ENCODE measurements at places on chromosomes 5 and 9.

- DNase-seq: no peak
Measured at GRCh38 chr9:36174271-36174670, 5.1 kb downstream of the CCIN start.

- peak; percentile 41 for DNase-seq
Measured at GRCh38 chr9:36980148-36980974, 53.7 kb downstream of the PAX5 start.

GRCh38 chr9:130474106-130474505 lies 29.3 kb downstream of the ASS1 start:
- peak; percentile 71 for DNase-seq

- DNase-seq: peak; percentile 17
Measured at GRCh38 chr5:149310947-149311658, 34.2 kb upstream of the GRPEL2 start.

GRCh38 chr5:79109527-79110492 lies 1.8 kb upstream of the BHMT start:
- DNase-seq: no peak

- DNase-seq: no peak
Measured at GRCh38 chr9:119304555-119304954, 64.7 kb downstream of the BRINP1 start.

- no peak for DNase-seq
Measured at GRCh38 chr9:96027251-96028131, 152.0 kb downstream of the ERCC6L2 start.

- no peak for DNase-seq
Measured at GRCh38 chr5:132823481-132824050, 6.9 kb downstream of the SHROOM1 start.

DNA sequence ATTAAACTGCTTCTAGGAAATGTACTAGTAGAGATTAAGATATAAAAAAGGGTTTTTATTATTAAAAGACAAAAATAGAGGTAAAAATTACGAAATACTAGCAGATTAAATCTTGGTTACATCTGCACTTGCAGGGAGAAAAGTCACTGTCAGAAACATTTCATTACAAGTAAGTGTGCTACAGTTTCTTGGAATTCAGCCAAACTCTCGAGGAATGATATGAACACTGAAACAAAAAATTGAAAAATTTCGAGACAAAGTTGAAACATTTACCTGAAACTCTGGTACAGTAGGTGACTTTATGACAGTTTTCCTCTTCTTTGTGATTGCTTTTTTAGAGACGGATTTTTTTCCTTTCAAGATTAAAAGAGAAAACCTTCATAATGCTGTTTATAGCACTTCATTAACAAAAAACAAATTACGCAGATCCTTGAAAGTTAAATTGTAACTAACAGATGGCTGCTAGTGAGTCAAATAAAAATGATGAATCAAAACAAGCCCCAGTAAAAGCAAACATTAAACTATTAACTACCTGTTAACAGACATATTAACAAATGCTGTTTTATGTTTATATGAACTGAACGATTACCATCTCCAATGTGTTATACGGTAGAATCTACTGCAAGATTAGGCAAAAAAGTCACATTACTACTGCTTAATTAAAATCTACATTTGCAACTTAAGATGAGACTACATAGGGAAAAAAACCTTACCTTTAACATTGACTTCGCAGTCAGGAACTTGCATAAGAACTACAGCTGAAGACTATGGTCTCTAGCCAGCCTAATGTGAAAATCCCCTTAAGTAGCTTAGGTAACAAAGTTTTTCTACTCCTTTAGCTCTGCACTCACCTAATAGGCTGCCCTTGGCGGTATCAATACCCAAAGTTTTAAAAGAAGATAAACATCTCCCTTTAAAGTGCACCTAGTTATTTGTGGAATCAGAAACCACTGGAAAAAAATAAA lies 61.4 kb downstream of the RANBP6 start:
- no peak for DNase-seq

GRCh38 chr5:90055831-90056328 lies 353.7 kb downstream of the CETN3 start:
- no peak for DNase-seq

- peak; percentile 93 for DNase-seq
Measured at GRCh38 chr5:10595672-10596309, 31.9 kb downstream of the ANKRD33B start.

DNA sequence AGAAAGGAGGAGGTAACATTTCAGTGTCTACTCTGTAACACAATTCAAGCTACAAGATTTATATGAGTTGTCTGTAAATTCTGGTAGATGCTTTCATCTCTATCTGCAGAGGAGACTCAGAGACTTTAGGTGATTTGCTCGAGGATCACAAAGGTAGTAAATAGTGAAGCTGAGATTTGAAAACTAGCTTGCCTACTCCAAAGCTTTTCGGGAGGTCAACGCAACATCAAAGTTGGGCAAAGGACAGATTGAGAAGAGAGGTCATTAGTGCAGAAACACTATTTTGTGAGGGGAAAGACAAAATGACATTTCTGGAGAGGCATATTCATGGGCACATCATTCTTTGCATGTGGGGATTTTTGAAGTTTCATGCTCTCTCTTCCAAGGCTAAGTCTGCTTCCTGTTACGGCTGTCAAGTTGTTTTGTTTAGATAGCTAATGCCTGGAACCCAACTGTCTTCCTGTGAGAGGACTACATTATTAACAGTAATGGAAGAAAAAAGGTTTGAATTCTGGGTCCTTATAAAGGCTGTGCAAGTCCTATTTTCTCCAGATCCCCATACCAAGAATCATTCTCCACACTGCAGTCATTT lies 413.5 kb upstream of the ZNF462 start:
- DNase-seq: no peak

- DNase-seq: peak; percentile 68
Measured at GRCh38 chr5:168578538-168579487, at the start of gene PANK3. Gene PANK3, minus strand, starts transcription at chr5:168579368. Its CDS starts 85 bp downstream, at chr5:168579283.

DNA sequence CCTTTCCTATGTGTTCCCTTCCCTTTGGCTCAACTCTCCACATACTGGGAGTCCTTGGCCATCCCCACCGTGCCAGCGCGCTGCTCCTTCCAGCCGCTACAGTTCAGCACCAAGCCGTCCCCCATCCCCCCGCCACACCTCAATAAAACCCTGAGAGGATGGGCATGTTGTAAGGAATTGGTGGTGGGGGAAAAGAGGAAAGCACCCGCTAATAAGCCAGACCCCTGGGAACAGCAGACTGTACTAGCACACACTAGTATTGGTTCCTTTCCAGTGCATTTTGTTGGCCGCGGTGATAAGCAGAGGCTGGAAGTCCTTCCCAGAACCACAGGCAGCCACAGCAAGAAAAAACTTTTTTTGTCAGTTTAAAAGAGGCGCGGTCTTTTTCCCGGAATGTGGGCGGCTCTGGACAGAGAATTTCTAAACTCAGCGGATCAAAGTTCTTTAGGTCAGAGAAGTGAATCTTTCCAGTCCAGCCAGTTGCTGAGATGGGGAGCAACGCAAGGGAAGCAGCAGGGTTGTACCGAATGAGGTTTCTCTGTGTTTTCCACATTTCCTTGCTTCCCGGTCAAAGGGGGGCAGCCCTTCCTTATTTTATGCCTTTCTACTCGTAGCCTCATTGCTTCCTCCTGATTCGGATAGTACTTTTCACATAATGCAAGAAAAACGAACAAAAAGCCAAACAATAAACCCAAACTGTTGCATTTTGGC lies 2.1 kb downstream of the CHSY3 start:
- DNase-seq: peak; percentile 11

DNA sequence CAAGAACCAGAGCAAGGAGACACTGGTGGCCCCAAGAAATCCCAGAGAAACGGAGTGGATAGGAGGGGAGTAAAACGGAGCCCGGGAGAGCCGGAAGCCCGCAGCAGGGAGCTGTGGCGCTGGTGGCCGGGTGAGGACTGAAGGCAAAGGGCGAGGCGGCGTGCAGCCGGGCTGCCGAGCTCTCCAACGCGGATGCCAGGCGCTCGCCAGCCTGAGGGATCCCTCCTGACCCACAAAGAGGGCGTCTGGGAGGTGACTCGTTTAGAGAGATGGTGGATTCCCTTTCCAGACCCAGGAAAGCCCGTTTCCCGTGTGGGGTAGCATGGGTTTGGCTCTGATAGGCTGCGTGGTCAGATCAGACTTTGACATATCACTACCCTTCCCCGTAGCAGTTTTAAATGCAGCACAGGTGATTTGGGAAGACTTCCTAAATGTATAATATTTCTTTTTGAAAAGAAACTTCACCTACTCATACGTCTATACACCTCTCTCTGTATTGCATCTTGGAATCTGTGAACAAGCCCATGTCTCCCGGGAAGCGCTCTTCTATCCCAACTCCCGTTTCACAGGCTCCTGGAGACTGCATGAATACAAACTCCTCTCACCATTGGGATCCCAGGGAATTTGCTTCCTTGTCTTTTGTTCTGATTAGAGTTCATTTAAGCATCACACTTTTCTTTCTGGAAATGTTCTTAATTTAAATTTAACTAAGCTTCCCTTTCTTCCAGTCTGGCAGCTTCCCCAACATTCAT lies 158.1 kb downstream of the C9orf152 start:
- DNase-seq: peak; percentile 35

GRCh38 chr5:170265522-170265921 lies 32.1 kb downstream of the LCP2 start:
- no peak for DNase-seq

- DNase-seq: no peak
Measured at GRCh38 chr5:172886974-172887501, 53.0 kb downstream of the ERGIC1 start.

DNA sequence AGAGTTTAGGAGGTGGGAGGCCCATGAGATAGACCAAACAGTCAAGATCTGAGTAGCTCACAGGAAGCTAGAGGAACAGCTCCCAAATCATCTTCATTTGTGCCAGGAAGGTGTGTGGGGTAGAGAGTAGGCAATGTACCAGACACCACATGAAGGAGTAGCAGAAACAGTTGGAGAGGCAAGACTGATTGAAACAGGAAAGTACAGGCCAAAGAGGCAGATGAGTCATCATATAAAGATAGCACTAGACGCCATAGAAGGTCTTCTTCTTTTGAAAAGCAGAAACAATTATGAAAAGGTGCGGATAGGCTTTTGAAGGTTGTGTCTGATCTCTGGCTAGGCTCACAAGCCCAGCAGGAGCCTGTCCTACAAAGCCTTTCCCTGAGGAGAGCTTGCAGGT lies 62.7 kb upstream of the PALM2AKAP2 start:
- no peak for DNase-seq

Measured in NCI-H2171 treated with DMSO at 0.1 percent for 48 hours (cell line).